ENCODE measurements at places on chromosomes 5 and 9.

- no peak for DNase-seq
Observed at GRCh38 chr5:73274881-73275663, 102.1 kb downstream of the TMEM174 start.

- DNase-seq = no peak
Observed at GRCh38 chr9:14089051-14089803, 224.7 kb downstream of the NFIB start.

GRCh38 chr5:95725937-95726810 lies 5.0 kb upstream of the RHOBTB3 start:
- DNase-seq = no peak

DNA sequence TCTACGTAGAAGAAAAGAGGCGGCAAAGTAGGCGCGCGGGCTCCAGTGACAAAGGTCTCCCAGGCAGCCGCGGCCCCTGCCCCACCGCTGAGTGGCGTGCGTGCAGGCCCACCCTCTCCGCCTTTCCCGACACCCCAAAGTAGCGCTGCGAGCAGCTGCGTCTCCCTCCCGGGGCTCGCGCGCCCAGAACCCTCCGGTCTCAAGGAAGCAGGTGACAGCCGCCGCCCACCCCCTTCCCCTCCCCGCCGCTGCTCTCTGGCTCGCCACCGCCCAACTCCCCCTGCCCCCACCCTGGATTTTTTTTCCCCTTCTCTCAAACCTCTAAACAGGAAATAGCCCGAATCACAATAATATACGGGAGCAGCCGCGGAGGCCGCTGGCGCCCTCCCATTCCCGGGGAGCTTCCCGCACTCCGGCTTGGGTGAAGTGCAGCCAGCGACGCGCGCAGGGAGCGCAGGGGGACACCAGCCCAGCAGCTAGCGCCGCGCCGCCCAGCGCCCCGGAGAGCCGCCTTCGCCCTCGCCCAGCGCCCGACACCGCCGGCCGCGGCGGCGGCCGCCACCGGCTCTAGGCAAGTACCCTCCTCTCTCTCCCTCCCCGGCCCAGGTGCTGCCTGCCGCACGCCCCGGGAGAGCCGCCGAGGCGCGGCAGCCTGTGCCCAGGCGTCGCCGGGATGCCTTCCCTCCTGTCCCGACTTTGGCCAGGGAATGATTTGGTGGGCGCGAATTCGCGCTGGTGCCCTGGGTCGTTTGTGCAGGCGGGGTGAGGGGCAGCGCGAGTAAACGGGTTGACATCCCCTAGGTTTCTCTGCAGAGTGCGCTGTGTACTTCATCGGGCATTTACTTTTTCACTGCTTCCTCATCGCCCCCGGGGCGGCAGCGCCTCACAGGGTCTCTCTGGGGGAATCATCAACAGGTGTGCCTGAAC lies 52.7 kb upstream of the TJP2 start:
- peak; percentile 48 for DNase-seq

GRCh38 chr9:131033269-131034224 lies 24.6 kb downstream of the LAMC3 start:
- no peak for DNase-seq

GRCh38 chr5:36772276-36773140 lies 104.1 kb upstream of the NIPBL start:
- DNase-seq = no peak

- DNase-seq = no peak
Observed at GRCh38 chr5:180323941-180324600, 29.1 kb downstream of the GFPT2 start.

DNA sequence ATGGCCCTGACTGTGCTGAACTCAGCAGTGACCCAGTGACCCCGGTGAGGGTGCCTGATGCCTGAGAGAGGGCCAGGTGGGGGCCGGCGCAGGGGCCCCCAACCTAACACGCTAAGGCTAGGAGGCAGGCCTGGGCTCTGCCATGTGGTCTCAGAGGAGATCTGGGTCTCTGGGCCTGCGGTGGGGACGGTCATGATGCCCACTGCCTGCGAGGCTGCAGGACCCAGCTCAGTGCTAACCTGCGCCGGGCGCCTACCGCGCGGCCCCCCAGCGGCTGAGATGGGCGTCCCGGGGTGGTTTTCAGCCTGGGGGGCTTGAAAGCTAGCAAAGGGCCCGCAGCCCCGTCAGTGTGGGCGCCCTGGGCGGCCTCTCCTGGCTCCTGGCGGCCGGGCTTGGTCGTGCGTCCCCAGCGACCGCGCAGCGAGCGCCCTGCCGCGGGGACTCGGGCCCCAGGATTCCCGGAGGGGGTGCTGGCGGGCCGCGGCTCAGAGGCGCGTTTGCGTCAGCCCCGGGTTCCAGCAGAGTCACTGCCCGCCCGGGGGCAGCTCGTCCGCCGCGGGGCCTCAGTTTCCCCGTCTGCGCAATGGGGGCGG lies 2.5 kb downstream of the EGFL7 start:
- peak; percentile 32 for DNase-seq

All from CD4-positive, alpha-beta T cell treated with Interleukin-17A for 4 hours (primary cell).